ENCODE measurements at places on chromosomes 7 and 10. TPM values are rescaled to one million over a fixed set of nuclear protein-coding genes. Genes with fewer than 3 reads are reported as not detected.
A peak's percentile ranks its signal among the peaks of the same experiment; 100 is the strongest.

- no peak for DNase-seq
These were observed 325.9 kb upstream of the SMIM30 start for GRCh38 chr7:113444261-113444660.

OPN1SW gene
- total RNA-seq: not detected

SPDYE16 gene
- total RNA-seq: not detected

- no peak for DNase-seq
These were observed 17.0 kb downstream of the KLHDC10 start for GRCh38 chr7:130087364-130087763.

- DNase-seq: no peak
These were observed 13.5 kb upstream of the VDAC2 start for GRCh38 chr10:75197066-75197465.

GRCh38 chr10:121497513-121498470 lies 100.5 kb downstream of the FGFR2 start:
- DNase-seq: no peak

DNA sequence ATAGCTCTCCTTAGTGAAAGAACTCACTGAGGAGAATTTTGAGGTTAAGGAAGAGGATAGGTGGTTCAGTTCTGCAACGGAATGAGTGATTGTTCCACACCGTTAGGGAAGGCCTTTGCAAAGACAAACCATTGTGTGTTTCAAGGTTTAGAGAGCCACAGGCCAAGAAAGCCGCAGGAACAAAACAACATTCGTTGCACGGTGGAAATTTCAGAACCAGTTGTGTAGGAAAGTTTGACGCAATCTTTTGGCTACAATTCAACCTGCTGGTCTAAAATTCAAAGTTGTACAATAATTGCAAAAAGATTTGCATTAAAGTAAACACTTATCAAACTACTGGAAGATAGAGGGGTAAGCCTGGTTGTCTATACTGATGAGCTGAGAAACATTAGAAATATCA lies 91.4 kb downstream of the FAM107B start:
- DNase-seq: no peak

DNA sequence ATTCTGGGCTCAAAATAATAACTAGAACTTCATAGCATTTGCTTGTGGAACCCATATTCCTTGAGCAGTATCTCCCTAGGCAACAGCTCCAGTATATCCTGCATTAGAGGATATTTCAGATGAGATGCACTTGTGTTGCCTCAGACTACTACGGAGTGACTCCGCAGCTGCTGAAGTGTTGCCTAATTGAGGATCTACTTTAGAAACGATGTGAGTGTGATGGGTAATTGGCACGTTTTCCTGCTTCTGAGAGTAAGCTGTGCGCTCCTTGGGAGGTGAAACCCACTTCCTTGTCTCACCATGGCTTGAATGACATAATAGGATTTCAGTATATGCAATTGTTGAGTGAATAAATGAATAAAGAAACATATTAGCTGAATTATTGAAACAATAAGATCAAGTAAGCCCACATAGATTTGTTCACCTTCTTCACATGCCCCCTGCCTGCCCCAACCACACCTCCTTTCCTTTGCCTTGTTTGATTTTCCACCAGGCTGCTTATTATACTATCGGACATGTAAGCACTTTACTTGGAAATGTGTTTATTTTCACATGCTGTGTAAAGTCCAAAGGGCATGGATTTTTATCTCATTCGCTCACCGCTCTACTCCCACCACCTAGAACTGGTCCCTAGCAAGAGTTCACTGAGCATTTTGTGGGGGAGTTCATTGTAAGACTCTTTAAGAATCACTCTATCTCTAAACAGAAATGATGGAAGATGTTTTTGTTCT lies 303.8 kb downstream of the KCNMA1 start:
- DNase-seq: no peak

- DNase-seq: no peak
These were observed 17.2 kb upstream of the FXYD4 start for GRCh38 chr10:43354330-43354635.

- DNase-seq: no peak
These were observed 44.6 kb downstream of the PHTF2 start for GRCh38 chr7:77843194-77843593.

- peak; percentile 53 for DNase-seq
These were observed 422.7 kb downstream of the SORCS3 start for GRCh38 chr10:105063796-105064195.

DNA sequence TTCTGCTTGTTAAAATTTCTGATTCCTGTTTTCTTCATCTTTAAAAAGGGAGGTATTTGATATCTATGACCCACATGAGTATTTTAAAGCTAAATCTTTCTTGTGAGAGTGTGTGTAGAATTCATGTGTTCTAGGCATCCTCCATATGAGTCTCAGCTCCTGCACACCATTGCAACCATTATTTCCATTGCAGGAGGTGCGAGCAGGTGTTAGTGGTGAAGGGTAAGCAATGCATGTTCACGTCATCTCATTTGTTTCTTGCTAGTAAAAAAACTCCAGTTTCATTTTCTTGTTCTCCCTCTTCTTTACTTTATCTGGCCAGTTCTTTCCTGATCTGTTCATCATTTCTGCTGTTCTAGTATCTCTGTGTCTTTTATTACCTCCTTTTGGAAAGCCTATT lies 100.5 kb downstream of the ADRA2A start:
- no peak for DNase-seq

- no peak for DNase-seq
These were observed 34.6 kb downstream of the PLXNA4 start for GRCh38 chr7:132541656-132542055.

DNA sequence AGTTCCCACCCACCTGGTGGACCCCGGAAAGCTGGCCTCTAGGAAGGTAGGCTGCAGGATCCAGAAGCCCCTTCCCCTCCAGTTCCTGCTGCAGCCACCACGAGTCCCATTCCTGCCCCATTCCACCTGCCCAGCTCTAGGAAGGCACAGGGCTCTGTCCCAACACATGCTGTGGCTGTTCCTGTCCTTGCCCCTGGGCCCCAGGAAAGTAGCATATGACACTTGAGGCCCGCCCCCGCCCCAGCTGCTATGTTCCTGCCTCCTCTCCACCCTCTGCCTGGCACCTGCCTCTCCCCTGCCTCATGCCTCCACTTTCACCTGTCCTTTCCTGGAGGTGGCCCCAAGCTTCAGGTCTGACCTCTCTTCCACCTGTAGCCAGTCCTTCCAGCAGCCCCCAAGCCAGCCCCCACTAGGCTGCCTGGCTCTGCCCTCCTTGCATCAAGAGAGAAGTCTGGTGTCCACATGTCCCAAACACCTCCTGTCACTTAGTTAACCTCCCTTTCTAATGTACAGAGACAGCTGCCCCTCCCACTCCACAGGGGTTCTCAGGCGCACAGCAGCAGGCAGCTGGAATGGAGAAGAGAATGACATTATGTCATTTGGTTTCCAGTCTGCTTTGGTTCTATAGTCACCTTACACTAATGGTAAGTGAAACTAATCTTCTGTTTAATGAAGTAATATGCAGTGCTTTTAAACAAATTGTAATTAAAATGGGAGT lies 22.7 kb downstream of the YKT6 start:
- DNase-seq: no peak

GRCh38 chr10:114990991-114991390 lies 53.0 kb downstream of the TRUB1 start:
- DNase-seq: no peak

- DNase-seq: no peak
These were observed 85.6 kb downstream of the PRKG1 start for GRCh38 chr10:51159841-51160240.

DNA sequence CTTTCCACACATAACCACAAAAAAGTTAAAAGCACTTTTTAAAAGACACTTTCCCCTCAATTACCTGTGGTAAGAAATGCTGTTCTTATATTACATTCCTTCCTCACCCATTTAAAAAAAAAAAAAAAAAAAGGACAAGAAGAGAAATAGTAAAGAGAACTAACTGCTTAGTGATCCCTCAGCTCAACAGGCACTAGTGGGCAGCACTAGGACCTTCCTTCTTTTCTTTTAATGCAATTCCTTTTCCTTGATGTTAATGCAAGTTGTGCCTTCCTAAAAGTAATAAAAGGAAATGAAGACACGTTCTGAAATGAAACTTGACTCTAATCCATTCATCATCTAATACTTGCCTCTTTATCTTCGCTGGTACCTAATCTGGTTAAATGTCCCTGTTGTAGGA lies 189.7 kb downstream of the TCF7L2 start:
- DNase-seq: peak; percentile 22

NPY gene
- not detected for total RNA-seq

EGFR gene
- 3.2 TPM for total RNA-seq

DNA sequence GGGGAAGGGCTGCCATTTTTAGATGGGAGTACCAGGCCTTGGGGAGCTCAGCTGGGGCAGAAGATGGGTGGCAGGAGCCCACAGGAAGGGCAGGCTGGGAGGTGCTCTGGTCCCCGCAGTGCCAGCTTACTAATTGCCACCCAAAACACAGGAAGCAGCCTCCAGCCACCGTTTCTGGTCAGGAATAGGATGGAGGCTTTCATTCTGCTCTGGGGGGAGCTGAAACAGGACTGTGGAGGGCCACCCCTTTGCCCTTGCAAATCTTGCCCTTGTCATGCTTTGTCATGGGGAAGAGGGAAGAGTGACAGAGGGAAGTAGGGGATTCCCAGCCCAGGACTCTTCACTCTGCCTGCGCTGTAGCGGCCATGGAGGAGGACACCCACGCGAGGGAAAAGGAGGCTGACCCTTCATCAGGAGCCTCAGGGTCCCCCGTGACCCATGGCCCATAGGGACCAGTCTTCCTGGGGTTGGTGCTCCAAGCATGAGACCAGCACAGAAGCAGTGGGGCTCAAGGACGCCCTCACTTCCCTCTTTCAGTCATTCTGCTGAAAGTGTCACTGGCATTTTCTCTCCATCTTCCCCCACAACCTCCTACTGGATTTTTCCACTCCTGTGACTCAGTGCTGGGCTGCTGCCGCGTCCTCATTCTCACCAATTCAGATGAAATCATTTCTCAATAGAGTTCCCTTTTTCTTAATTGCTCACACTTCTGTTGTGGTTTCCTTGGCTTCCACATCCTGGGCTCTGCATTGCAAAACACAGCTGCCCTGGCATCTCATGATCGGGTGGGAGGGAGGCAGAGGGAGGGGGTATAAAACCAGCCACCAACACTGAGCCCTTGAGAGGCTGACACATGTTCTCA lies 61.9 kb downstream of the MKI67 start:
- peak; percentile 14 for DNase-seq

DNA sequence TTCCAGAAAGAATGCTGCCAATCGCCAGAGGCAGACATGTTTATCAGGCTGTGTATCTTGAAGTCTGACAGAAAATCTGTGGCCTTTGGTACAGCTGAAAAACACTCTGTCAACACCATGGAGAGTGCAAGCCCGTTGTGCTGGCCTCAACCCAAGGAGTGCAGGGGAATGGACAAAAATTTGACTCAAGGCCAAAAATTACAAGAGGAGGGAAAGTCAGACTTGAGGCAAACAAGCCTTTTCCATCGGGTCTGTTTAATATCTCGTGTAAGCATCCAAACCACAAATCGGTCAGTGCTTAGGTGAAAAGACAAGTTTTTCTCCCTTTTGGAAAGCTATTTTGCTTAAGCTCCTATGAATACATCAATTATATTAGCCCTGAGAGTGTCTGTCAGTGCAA lies 305.3 kb upstream of the NFE2L3 start:
- peak; percentile 55 for DNase-seq

DNA sequence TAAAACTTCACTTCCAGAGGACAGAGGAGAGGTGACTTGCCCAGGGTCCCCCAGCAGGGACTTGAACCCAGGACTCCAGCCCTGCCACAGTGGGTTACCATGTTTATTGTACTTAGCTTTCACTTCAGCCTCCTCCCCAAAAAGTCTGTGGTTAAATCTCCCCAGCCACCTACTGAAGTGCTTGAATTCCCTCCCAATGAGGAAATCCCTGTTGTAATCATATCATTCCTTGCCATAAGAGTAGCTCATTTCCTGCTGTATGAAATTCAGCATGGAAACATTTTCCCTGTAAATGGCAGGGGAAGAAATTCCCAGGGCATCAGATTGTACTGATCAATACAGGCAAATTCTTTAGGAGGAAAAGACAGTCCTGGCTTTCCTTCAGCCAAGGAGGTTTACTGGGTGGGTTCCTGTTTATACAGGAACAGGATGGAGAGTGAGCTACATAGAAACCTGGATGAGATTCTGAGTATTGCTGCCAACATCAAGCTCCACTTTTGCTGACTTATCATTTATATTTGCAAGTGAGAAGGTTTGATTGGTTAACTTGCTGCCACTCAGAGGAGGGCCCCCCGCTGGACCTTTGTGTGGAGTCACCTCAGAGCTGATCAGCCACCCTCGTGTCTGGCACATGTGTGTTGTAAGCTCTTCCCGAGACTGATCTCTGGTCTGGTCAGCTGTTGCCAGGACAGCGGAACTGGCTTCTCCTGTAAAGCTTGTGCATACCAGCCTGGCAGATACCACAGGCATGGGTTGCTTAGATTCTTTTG lies 16.4 kb upstream of the PDZD8 start:
- peak; percentile 33 for DNase-seq

DNA sequence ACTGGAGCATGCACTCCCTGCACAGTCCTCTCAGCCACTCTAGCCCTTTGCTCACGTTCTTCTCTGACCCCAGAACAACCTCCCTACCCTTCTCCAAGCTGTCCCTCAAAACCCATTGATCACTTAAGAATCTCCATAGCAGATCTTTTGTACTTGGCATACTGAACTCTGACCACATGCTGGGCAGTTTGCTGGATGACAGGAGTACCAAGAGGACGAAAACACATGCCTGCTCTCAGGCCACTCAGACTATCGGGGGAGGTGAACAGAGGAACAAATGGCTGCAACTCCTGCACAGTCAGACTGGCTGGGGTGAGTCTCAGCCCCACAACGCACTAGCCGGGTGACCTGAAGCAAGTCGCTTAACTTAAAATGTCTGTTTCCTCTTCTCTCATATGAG lies 52.7 kb downstream of the KCNMA1 start:
- DNase-seq: no peak

DNA sequence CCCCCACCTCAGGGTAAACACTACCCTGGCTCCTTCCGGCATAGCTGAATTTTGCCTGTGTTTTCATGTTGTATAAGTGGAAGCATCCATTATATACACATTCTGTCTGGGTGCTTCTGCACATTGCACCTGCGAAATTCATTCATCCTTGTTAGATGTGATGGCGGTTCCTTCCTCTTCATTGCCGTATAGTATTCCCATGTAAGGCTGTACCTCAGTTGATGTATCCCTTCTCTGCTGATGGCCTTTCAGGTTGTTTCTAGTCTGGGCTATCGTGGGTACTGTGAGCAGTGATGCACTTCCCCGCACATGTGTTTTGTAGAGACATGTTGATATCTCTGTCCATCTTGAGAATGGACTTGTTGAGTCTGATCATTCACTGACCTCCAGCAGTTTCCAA lies 28.9 kb downstream of the ELFN1 start:
- no peak for DNase-seq

GRCh38 chr7:1458683-1459511 lies at the start of gene MICALL2:
MICALL2 (minus strand) TSS chr7:1459470; CDS start chr7:1459326, 144 bp downstream.
- DNase-seq: peak; percentile 30

- no peak for DNase-seq
These were observed 92.8 kb upstream of the FEZF1 start for GRCh38 chr7:122397381-122397780.

GRCh38 chr7:33824911-33825459 lies 80.4 kb upstream of the BMPER start:
- no peak for DNase-seq

DLX5 gene
- 1.5 TPM for total RNA-seq

- DNase-seq: no peak
These were observed 70.3 kb downstream of the CCSER2 start for GRCh38 chr10:84398696-84399095.

GRCh38 chr10:75613685-75614504 lies 182.5 kb downstream of the LRMDA start:
- no peak for DNase-seq

GRCh38 chr10:119505131-119505551 lies 37.4 kb downstream of the RGS10 start:
- DNase-seq: no peak

All from SK-MEL-5 (cell line).